ENCODE measurements at places on chromosomes 5 and 9.

GRCh38 chr9:20528253-20528652 is 94.0 kb downstream of the MLLT3 start:
- no peaks in the 10 kb centered on the region for H3K27me3 ChIP-seq
- H3K36me3 ChIP-seq, result no peaks in the 10 kb centered on the region
- no peak overlapping the region for H3K27ac ChIP-seq
- H3K4me3 ChIP-seq, result no peak overlapping the region

GRCh38 chr9:18056993-18057369 is 417.0 kb upstream of the ADAMTSL1 start:
- DNase-seq, result no peak
- no peaks in the 10 kb centered on the region for H3K36me3 ChIP-seq
- no peak overlapping the region for H3K4me3 ChIP-seq
- H3K27ac ChIP-seq, result no peak overlapping the region
- no peaks in the 10 kb centered on the region for H3K27me3 ChIP-seq

DNA sequence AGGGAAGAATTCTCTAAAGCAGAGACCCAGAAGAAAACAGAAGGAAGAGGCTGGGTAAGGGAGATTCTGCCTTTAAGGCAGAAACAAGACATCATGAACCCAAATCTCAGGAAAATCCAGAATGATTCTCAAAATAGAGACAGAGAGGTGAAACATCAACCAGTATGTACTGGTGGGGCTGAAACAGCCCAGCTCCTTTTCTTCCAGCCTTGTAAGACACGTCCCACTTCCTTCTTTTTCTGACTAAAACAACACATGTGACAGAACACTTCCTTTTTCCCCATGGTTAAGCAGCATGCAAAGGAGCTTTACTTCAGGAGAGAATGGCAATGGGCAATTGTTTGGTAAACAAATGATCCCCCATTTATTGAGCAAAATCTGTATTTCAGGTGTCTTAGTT is 230.8 kb upstream of the NR4A3 start:
- H3K4me3 ChIP-seq, result no peak overlapping the region
- H3K27me3 ChIP-seq, result no peaks in the 10 kb centered on the region
- H3K27ac ChIP-seq, result peak overlapping the region; percentile 22
- no peak for DNase-seq
- H3K4me1 ChIP-seq, result no peaks in the 10 kb centered on the region
- no peaks in the 10 kb centered on the region for H3K36me3 ChIP-seq

- no peak for DNase-seq
- H3K36me3 ChIP-seq, result no peaks in the 10 kb centered on the region
- H3K27me3 ChIP-seq, result no peaks in the 10 kb centered on the region
- no peak overlapping the region for H3K27ac ChIP-seq
- no peaks in the 10 kb centered on the region for H3K4me1 ChIP-seq
These were observed 157.5 kb upstream of the SHB start for GRCh38 chr9:38226491-38226951.

DNA sequence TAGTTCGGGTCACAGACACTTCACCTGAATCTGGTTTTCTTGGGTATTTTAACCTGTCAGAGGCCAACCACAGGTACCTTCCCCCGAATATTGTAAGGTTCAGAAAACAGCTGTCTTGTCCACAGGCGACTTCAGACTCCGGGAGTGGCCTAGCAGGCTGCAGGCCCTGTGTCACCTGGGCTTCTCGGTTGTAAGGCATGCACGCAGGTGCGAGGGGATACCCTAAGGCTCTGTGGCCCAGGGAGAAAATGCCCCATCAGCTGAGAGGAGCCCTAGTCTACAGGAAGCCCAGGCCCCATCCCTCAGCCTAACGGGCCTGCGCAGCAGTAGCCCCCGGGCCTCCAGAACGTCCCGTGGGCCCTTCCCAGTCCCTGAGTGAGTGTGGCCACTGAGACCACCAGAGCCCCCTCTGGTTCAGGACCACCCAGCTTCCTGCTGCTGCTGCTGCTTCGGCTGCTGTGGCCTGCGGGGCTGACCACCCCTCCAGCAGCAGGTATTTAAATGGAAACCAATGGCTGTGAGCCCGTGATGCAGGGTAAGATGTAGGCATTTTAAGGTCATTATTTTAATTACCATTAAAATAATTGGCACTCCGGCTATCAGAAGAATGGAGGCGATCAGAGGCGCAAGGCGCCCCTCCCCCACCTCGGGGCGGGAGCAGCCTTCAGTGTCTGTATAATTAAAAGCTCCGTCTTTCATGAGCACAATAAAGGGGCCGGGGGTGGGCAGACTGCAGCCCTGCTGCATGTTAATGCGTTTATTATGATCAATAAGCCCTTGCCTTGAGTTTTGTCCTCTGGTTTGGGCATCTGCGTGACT is 65.4 kb downstream of the PSMB7 start:
- no peaks in the 10 kb centered on the region for H3K4me1 ChIP-seq
- peaks cover 77% of the 10 kb centered on the region for H3K36me3 ChIP-seq
- H3K4me3 ChIP-seq, result no peak overlapping the region
- no peak overlapping the region for H3K27ac ChIP-seq
- H3K27me3 ChIP-seq, result no peaks in the 10 kb centered on the region

- H3K27ac ChIP-seq, result no peak overlapping the region
- DNase-seq, result no peak
- peaks cover 3% of the 10 kb centered on the region for H3K4me1 ChIP-seq
- H3K36me3 ChIP-seq, result no peaks in the 10 kb centered on the region
- no peaks in the 10 kb centered on the region for H3K27me3 ChIP-seq
These were observed 230.5 kb downstream of the SYK start for GRCh38 chr9:91032121-91032531.

Measured in ascending aorta (tissue), 2 donors.